Substantia nigra (tissue), 51 donors: ENCODE measurements at places on chromosomes 2 and 18.

GRCh38 chr2:36192983-36193382, 162.6 kb upstream of the CRIM1 start:
- DNase-seq = no peak

DNA sequence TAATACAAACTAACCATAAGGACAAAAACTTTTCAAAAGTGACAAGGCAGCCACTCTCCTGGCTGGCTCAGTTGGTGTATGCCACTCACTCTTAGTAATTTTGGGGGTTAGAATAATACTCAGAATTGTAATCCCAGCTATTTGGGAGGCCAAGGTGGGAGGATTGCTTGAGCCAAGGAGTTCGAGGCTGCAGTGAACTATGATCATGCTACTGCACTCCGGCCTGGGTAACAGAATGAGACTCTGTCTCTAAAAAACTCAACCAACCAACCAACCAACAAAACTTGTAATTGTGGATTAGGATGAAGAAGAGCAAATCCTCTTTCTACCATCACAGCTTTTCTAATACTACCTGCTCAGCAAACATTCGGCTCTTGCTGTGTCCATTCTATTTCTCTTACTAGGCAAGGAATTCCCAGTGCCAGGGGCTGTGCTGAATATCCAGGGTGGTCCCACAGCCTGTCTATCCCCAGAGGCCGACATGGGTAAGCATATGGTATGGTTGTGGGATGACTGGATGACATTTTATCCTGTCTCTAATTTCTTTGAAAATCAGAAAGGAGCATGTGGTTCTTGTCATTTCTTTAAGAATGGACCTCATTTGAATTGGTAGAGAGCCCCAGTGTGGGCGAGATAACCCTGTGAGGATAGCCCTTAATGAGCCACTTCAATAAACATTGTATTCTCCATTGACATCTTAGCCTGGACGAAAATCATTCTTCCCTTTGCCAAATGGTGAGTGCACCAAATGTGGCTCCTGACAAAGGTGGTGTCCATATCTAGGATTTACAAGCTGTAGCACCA, 220.1 kb downstream of the MYCN start:
- no peak for DNase-seq

DNA sequence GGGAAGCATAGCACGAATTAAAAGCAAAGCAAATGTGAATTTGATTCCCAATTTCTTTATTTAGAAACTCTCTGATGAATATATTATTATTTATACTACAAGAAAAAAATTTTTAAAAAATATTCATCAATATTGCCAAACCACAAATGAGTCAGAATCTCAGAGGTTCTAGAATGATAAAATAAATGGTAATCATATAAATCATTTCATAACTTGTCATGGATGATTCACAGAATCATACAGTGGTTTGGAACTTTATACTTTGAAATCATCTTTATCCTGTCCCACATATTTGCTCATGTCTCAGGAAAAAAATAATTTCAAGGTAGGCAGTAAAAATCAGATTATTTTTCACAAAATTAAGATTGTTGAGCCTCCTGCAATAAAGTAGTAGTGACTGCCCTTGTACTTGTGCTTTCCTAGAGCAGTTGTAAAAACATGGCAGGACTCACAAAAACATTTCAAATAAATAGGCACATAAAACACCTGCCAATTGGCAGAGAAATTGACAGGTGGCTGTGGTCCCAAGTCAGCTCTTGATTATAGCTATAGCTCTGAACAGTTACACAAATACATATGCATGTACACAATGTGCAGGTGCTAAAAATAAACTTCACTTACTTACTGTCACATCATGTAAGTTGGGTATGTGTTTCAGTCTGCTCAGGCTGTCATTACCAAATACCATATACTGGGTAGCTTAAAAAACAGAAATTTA, 273.9 kb upstream of the SESTD1 start:
- DNase-seq = no peak

DNA sequence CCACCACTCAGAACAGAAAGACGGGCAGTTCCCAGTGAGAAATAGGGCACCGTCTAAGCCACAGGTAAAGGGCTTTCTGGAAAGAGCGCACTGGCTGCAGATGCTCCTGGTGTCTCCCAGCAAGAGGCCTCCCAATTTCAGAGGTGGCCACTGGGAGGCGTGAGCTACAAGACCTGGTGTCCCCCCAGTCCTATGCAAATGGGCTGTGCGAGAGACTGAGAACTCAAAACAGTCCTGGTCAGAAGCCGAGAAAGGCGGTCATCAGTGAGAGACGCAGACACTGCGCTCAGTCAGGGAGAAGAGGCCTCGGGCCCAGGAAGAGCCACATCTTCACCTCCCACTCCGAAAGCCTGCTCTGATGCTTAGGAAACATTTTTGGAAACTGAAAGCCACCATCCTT, 179.5 kb downstream of the EIPR1 start:
- DNase-seq = no peak

DNA sequence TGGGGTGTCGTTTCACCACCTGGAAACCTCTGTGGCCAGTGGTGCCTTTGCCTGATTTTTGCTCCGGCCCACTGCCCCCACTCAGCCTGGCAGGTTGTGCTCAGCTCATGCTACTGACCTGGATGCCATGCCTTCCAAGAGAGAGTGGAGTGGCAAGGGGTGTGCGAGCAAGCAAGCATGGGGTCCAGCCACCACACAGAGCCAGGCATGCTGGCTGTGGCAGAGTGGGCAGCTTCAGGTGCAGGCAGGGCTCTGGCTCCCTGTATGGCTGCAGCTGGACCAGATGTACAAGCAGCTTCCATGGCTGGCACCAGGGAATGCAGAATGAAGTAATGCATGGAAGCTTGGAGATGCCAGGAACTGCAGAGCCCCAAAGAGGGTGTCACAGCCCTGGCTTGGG, 620.5 kb upstream of the SETBP1 start:
- DNase-seq = no peak

- DNase-seq = no peak
Measured at GRCh38 chr2:74863802-74864248, 29.9 kb downstream of the HK2 start.

DNA sequence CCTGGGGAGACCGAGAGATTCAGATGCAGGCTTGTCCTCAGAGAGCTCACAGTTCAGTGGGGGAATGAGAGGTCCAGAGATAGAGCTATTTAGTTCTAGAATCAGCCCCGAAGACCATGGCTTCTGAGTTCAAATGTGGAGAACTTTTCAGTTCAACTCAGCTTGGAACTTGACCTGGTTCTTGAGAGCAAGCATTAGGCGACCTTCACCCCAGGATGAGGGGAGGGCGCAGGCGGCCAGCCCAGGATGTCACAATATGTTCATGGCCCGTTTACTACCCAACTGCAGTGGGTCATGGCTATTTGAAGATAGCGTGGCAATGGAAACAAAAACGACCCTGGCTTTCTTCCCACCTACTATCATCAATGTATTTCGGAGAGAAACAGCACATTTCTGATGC, 33.8 kb downstream of the DCDC2C start:
- no peak for DNase-seq

GRCh38 chr2:206198677-206199076, 39.0 kb downstream of the EEF1B2 start:
- DNase-seq = no peak

- DNase-seq = no peak
Measured at GRCh38 chr2:64807417-64807816, 153.7 kb upstream of the SERTAD2 start.

DNA sequence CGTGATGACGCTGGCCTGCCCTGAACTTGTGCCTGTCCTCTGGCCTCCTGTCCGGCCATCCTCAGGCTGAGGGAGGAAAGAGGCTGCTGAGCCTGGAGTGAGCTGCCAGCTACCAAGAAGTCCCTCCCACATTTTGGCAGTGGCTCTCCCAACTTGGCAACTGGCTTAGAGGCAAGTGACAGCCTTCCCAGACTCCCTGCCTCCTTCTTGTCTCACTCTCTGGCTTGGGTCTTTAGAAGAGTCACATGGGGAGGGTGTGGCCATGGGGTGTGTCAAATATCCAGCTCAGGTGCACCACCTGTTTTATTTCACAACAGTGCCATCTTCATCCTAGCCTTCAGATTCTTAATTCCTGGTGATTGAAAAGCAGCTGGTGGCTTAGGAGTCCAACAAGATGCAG, 222.9 kb downstream of the PRKCE start:
- peak; percentile 55 for DNase-seq

GRCh38 chr2:42974721-42975717, 182.6 kb upstream of the HAAO start:
- peak; percentile 72 for DNase-seq

DNA sequence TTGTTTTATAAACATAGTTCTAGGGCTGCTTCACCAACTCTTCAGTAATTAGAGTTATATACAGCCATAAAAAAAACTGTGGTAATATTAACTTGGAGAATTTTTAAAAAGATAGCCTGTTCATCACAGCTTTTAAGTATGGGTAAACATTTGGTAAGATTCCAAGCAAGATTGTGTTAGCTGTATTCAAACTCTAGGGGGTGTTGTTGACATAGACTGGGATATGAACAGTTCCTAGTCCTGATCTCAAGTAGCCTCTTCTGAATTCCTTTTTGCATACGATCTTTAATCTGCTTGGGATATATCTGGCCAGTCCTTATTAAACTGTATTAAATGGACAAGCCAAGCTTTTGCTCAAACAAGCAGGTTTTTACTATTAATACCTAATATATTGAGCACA, 13.4 kb downstream of the NOP58 start:
- no peak for DNase-seq

GRCh38 chr2:236529606-236530005, 40.0 kb upstream of the ACKR3 start:
- no peak for DNase-seq

GRCh38 chr2:84876369-84876768, 4.5 kb downstream of the TRABD2A start:
- DNase-seq = no peak

- no peak for DNase-seq
Measured at GRCh38 chr2:66344087-66344663, 90.8 kb upstream of the MEIS1 start.

DNA sequence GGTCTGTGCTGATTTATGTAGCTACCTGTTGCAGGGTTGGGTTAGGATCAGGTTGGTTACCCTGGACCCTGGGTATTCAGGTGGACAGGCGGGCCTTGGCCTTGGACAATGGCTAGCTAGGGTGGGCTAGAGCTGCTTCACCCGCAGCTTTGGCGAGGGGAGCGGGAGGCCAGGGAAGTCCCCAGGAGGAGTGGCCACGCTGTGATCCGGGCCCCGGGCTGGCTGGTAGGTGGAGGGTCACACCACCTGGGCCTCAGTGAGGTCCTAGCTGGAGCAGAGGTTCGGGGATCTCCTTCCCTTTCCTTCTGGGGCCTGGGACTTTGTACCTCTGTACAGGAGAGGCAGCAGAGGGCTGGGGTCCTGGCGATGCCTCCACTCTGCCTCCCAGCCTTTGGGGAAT, 9.8 kb downstream of the RTP5 start:
- no peak for DNase-seq

DNA sequence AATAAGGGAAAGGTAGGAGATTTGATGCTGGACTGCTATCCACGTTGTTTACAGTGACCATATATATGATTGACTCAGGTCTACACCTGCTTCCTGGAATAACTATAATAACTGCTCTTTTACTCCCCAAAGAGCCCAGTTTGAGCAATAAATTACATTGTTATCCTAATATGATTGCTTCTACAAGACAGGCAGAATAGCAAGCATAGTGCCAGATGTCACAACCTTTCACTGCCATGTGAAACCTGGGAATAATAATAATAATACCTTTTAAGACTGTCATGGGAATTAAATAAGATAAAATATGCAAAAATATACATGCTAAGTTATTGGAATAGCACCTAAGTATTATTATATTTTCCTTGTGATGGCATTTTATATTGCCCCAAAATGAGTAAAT, 298.7 kb downstream of the GALNT13 start:
- no peak for DNase-seq
